ENCODE measurements at places on chromosomes 7 and 10.

DNA sequence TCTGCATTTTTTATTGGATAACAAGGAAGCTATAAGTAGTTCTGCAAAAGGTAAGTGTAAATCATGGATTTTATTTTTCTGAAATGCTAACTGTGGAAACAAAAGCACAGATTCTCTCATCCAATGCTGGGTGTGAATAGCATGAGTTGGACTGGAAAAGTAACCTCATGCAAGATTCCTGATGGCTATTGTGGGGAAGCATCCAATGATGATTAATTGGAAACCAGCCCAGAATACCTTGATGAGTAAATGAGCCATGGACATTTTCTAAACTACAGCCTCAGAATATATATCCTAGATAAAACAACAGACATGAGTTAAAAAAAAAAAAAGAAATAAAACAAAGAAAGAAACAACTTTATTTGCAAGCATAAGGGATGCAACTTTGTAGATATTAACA is 934.6 kb downstream of the CCSER2 start:
- no peaks in the 10 kb centered on the region for H3K4me1 ChIP-seq
- no peak for DNase-seq
- H3K27me3 ChIP-seq = no peaks in the 10 kb centered on the region
- no peak overlapping the region for H3K4me3 ChIP-seq
- no peaks in the 10 kb centered on the region for H3K36me3 ChIP-seq
- H3K27ac ChIP-seq = no peak overlapping the region

- H3K36me3 ChIP-seq = no peaks in the 10 kb centered on the region
- DNase-seq = no peak
- H3K27me3 ChIP-seq = no peaks in the 10 kb centered on the region
- H3K4me3 ChIP-seq = no peak overlapping the region
- H3K4me1 ChIP-seq = peaks cover 9% of the 10 kb centered on the region
These were observed 93.4 kb downstream of the PTPRN2 start for GRCh38 chr7:158494162-158494586.

DNA sequence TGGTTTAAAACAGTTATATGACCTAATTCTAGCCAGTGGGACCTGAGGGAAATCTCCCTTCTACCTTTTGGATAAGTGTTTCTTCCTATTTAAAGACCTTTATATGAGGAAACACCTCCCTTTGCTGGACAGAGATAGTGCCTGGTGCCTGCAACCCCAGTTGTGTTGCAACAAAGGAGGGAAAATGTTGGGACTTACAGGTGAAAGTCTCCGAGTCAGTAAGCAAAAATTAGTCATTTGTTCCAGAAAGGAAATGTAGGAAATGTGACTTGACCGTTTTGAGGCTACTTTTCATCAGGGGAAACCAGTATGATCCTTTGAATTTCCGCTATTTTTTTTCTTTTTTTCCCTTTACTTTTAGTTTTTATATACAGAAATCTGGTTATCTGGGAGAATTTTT is 165.5 kb downstream of the DKK1 start:
- DNase-seq = no peak
- H3K27ac ChIP-seq = no peak overlapping the region
- no peaks in the 10 kb centered on the region for H3K27me3 ChIP-seq
- peaks cover 2% of the 10 kb centered on the region for H3K36me3 ChIP-seq
- H3K4me1 ChIP-seq = no peaks in the 10 kb centered on the region

DNA sequence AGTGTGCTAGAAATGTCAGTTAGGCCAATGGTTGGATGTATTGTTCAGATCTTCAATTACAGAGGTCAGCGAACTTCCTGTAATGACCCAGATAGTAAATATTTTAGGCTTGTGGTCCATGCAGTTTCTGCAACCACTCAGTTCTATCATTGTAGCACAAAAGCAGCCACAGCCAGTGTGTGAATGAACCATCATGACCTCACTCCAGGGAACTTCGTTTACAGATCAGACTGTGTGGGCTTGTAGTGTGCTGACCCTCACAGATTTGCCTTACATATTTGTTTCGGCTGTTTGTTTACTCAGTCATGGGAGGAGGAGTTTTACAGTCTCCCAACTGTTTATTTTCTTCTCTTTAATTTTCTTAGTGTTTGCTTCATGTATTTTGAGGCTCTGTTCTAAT is 55.4 kb downstream of the LANCL2 start:
- H3K4me3 ChIP-seq = no peak overlapping the region
- no peak for DNase-seq
- peaks cover 9% of the 10 kb centered on the region for H3K36me3 ChIP-seq
- H3K27me3 ChIP-seq = no peaks in the 10 kb centered on the region
- H3K4me1 ChIP-seq = no peaks in the 10 kb centered on the region
- no peak overlapping the region for H3K27ac ChIP-seq

- H3K36me3 ChIP-seq = peaks cover 22% of the 10 kb centered on the region
- H3K27ac ChIP-seq = peak within 1 kb of the TSS; percentile 90
- no peaks in the 10 kb centered on the region for H3K27me3 ChIP-seq
- DNase-seq = peak; percentile 88
- peaks cover 26% of the 10 kb centered on the region for H3K4me1 ChIP-seq
These were observed at the start of gene FIS1 for GRCh38 chr7:101244375-101245146. FIS1 (minus strand) TSS chr7:101245081; CDS start chr7:101245004, 77 bp downstream.

GRCh38 chr7:22983257-22983855 is 30.6 kb downstream of the HYCC1 start:
- H3K36me3 ChIP-seq = peaks cover 9% of the 10 kb centered on the region
- H3K27ac ChIP-seq = no peak overlapping the region
- no peak for DNase-seq
- H3K4me1 ChIP-seq = no peaks in the 10 kb centered on the region

DNA sequence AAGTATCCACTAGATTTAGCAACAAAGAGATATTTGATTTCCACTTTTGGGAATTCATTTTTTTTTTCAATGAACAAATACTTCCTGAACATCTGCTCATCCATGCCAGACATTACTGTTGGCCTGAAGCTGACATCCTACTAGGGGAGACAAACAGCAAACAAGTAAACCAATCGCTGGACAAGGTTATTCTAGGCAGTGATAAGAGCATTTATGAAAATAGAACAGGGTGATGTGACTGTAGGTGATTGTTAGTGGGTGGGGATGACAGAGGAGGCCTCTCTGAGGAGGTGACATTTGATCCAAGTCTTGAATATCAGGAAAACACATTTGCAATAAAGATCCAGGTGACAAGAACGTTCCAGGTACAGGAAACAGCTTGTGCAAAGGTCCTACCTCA is 89.1 kb upstream of the FAM180A start:
- no peaks in the 10 kb centered on the region for H3K36me3 ChIP-seq
- H3K27me3 ChIP-seq = no peaks in the 10 kb centered on the region
- no peak overlapping the region for H3K4me3 ChIP-seq

- H3K36me3 ChIP-seq = no peaks in the 10 kb centered on the region
- no peak for DNase-seq
- no peak overlapping the region for H3K27ac ChIP-seq
These were observed 478.4 kb downstream of the NRG3 start for GRCh38 chr10:82353381-82353780.

DNA sequence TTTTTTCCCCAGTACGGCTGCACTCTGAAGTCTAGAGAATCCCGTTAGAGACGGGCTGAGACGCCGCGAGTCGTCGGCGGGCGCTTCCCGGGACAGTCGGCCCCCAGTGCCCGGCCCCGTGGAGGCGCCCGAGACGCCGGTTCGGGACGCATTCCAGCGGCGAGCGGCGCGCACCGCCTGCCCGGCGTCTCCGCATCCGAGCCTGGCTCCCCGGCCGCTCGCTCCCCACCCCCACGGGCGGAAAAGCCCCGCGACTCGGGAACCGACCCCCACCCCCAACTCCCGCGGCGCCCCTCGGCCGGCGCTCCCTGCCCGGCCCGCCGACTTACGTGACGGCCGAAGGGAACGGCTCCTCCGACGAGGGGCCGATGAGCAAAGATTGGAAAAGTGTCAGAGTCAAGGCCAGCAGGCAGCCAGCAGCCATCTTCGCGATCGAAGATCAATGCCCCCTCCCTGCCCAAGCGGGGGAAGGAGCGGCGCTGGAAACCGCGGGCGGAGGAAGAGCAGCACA is 486 bp downstream of the CACNA2D1 start:
- H3K36me3 ChIP-seq = peaks cover 3% of the 10 kb centered on the region
- H3K27ac ChIP-seq = no peak overlapping the region
- no peak for DNase-seq
- no peak overlapping the region for H3K4me3 ChIP-seq
- peaks cover 29% of the 10 kb centered on the region for H3K27me3 ChIP-seq
- no peaks in the 10 kb centered on the region for H3K4me1 ChIP-seq

- no peak overlapping the region for H3K27ac ChIP-seq
- H3K27me3 ChIP-seq = peaks cover 100% of the 10 kb centered on the region
- peaks cover 63% of the 10 kb centered on the region for H3K4me1 ChIP-seq
- peak; percentile 68 for DNase-seq
- peak overlapping the region; percentile 43 for H3K4me3 ChIP-seq
- peaks cover 24% of the 10 kb centered on the region for H3K36me3 ChIP-seq
These were observed 4.6 kb upstream of the VGF start for GRCh38 chr7:101169838-101170551.

DNA sequence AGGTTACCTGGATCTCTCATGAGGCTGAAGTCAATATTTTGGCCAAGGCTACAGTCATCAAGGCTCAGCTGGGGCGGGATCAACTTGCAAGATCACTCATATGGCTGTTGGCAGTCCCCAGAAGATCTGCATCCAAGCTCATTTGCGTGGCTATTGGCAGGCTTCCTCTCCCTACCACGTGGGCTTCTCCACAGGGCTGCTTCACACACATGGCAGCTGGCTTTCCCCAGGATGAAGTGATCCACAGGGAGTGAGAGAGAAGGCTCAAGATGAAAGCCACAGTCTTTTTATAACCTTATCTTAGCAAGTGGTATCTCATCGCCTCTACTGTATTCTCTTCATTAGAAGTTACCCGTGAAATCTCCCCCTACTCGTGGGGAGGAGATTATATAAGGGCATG is 167.4 kb downstream of the TMEM26 start:
- no peak overlapping the region for H3K4me3 ChIP-seq
- no peaks in the 10 kb centered on the region for H3K36me3 ChIP-seq
- peaks cover 13% of the 10 kb centered on the region for H3K4me1 ChIP-seq
- no peak for DNase-seq

DNA sequence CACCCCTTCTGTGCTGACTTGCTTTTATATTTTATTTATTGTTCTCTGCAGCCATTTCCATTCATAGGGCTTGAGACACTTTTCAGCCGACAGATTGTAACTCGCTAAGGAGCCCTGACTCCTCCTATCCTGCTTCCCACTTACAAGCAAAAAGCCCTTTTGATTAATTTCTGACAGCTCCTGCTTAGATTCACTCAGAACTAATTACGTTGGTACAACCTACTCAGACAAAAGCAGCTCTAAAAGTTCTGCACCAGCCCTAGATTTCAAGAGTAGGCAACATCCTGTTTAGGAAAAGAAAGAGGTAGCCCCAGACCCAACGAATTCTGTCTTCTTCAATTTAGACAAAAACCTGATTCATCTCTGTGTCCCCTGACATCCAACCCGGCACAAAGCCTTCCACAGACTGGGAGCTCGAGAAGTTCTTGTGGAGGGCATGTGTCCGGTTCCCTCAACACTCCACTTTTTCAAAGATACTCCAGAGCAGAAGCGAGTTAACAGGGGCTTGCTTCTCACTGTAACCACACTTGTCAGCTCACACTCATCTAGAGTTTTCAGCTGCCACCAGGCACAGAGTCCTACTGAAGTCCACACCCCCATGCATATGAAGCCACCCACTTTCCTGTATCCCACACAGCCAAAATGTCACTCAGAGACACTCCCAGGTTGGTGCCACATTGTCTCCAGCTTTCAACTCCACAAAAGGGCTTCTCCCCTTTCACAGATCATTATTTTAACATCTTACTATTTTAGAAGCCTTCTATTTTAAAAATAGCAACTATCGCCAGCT is 113.6 kb upstream of the NFE2L3 start:
- peaks cover 2% of the 10 kb centered on the region for H3K36me3 ChIP-seq
- DNase-seq = no peak
- no peak overlapping the region for H3K27ac ChIP-seq
- H3K4me1 ChIP-seq = no peaks in the 10 kb centered on the region

- H3K4me1 ChIP-seq = peaks cover 24% of the 10 kb centered on the region
- H3K4me3 ChIP-seq = no peak overlapping the region
- H3K27ac ChIP-seq = peak overlapping the region; percentile 64
- H3K36me3 ChIP-seq = no peaks in the 10 kb centered on the region
- no peaks in the 10 kb centered on the region for H3K27me3 ChIP-seq
These were observed 46.8 kb downstream of the HIPK2 start for GRCh38 chr7:139730746-139731612.

- peaks cover 50% of the 10 kb centered on the region for H3K4me1 ChIP-seq
- no peak for DNase-seq
- no peak overlapping the region for H3K27ac ChIP-seq
These were observed 64.4 kb downstream of the SEPTIN7 start for GRCh38 chr7:35865287-35865686.

DNA sequence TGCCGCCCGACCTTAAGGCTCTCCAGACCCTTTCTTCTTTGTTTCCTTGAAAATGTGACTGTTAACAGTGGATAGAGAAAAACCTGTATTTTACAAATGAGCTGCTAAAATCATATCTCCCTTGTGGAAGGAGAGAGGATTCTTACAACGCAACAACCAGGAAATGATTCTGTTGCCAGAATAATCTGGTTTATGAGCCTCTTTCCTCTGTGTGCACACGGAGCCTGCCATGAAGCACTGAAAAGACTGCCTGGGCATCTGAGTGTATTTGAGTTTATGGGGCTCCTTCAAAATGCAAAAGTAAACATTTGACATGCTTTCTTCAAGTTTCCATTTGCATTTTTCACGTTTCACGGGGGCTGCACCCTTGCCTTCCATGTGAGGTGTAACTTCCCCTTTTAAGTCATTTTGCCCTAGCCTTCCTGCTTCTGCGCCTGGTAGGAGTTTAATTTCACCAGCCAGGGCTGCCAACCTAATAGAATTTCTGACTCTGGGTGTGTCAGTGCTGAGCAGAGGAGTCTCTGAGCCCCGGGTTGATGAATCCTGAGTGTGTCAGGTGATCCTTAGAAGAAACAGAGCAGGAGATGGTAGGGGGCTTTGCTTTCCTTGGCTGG is 101.2 kb downstream of the GRB10 start:
- H3K27ac ChIP-seq = no peak overlapping the region
- H3K4me3 ChIP-seq = no peak overlapping the region
- no peaks in the 10 kb centered on the region for H3K36me3 ChIP-seq
- no peak for DNase-seq

DNA sequence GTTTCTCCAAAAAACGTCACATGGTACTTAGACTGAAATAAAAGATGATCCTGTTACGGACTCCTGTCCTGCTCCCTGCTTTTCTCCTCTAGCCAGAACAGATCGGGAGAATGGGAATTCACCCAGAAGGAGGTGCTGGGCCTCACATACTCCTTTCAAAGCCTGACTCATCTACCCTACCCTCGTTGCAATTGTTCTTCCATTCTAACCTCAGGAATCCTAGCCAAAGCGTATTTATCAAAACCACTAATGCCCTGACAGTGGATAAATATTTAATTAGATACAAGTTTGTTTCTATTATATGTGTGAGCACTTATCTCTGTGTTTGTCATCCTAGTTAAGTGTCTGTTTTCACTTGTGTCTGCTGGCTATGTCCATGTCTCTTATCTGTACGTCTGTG is 21.7 kb downstream of the ZCWPW1 start:
- H3K27me3 ChIP-seq = no peaks in the 10 kb centered on the region
- no peak overlapping the region for H3K4me3 ChIP-seq
- DNase-seq = no peak
- H3K27ac ChIP-seq = no peak overlapping the region
- no peaks in the 10 kb centered on the region for H3K4me1 ChIP-seq

GRCh38 chr10:132899054-132899750 is 43.2 kb downstream of the CFAP46 start:
- H3K27me3 ChIP-seq = peaks cover 40% of the 10 kb centered on the region
- DNase-seq = no peak
